Activated T-cell treated with anti-CD3 and anti-CD28 coated beads for 1 hour (primary cell): ENCODE measurements at places on chromosomes 3 and 15.

GRCh38 chr3:68163062-68163461 lies 508.6 kb upstream of the SUCLG2 start:
- no peak for DNase-seq

GRCh38 chr3:141746962-141747361 lies 8.9 kb downstream of the RNF7 start:
- DNase-seq, result no peak

DNA sequence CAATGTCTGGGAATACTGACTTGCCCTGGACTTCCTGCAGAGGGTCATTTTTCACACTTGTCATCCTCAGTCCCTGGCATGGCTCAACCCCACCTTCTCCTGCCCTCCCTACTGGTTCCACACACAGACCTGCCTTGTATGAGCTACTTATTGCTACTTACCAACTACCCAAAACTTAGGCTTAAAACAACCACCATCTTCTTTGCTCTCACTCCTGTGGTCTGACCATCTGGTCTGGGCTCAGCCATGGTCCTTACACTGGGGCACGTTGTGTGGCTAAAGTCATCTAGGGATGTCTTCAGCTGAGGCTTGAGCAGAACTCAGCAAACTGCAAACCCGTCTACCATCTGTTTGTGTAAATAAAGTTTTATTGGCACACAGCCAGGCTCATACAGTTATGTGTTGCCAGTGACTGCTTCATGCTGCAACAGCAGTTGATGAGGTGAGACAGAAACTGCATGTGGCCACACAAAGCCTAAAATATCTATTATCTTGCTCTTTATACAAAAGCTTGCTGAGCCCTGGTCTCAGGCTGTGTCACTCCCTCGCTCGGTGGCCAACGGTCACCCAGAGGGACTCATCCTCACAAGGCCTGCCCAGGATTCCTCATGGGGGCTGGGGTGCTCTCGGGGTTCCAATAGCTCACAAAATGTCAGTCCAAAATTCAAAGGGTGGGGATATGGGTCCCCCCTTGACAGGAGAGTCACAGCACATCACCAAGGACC lies 43.5 kb downstream of the KLF15 start:
- DNase-seq, result no peak

DNA sequence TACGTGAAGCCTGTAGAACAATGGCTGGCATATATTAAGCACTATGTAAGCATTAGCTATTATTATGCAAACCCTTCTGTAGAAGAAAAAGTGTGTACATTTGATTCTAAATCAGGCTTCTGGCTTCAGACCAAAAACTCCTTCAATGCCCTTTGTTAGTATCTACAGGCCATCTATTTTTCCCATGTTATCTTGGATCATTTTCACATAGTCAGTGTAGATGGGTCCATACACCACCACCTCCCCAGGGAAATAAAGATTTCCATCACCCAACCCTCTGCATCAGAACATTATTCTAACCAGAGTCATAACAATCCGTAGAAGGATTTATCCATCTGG lies 8.0 kb upstream of the KLHL6 start:
- DNase-seq, result no peak

- peak; percentile 13 for DNase-seq
These were observed 31.5 kb upstream of the MLF1 start for GRCh38 chr3:158539414-158540014.

DNA sequence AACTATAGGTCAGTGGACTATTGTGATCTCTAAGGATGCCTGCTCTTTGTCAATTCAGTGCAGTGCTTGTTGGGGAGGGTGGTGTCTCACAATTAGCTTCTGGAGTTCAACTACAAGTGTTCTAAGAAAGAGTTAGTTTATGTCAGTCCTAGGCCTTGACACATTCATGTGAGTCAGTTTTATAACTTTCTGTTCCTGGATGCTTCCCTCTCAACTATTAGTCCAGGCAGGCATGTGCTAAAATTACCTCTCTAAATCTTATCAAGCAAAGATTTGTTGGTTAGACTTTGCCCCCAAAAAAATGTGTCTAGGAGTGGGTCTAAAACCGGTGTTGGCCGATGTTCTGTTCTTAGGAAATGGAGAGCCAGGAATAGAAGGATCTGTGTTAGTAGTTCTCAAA lies 378.3 kb downstream of the IL5RA start:
- no peak for DNase-seq

DNA sequence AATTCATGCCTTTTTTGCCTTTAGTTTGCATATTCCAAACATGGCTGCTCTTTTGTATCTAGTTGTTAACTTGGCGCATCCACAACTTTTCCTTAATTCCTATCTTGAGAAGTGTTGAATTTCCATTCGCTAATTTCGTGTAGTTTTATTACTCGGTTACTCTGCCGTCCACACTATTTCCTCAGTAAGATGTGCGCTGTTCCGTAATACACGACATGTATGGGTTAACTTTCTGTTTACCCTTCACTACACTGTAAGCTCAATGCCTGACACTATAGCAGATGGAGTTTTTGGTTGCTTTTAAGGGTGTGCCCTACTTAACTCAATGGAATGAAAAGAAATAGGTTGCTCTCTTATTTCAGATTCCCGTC lies 724 bp downstream of the RPSA start:
- no peak for DNase-seq

- no peak for DNase-seq
These were observed 3.6 kb upstream of the RASL12 start for GRCh38 chr15:65071381-65071811.

DNA sequence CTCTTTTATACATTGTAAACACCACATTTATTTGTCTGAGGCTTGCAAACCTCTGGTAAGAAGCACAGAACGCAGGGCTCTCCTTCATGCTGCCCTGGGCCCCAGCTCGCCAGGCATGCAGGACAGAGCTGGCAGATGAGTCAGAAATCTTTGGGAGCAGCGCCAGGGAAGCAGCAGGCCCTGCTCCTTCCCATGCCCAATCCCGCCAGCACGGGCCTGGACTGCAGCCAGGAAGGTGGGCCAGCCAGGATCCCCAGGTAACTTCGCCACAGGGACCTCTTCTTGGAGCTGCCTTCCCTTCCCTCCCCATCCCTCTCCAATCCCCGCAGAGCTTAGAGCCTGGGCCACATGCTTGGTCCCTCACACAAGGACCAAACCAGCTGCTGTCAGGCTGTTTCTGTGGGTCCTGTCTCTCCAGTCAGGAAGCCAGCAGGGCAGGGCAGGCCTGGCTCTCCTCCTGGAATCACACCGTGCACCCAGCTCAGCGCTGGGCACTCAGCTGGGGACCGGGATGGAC lies 8.8 kb downstream of the STOML1 start:
- no peak for DNase-seq

GRCh38 chr15:55318588-55319494 lies at the start of the genes PIGB and PIGBOS1:
TSS of gene PIGB (plus strand) at chr15:55319222. CDS start at chr15:55319251, 29 bp downstream.
TSS of gene PIGBOS1 (minus strand) at chr15:55319123. CDS start at chr15:55317792, 1,331 bp downstream.
- peak; percentile 57 for DNase-seq

- DNase-seq, result no peak
These were observed 118.0 kb upstream of the C3orf80 start for GRCh38 chr3:160106905-160107861.

GRCh38 chr3:19467761-19468160 lies 319.5 kb downstream of the KCNH8 start:
- DNase-seq, result no peak

GRCh38 chr3:152350776-152351175 lies 82.0 kb downstream of the MBNL1 start:
- no peak for DNase-seq

GRCh38 chr3:156424758-156425157 lies 130.2 kb downstream of the SSR3 start:
- no peak for DNase-seq
